Heart right ventricle (tissue), 16 donors: ENCODE measurements at places on chromosomes 7 and 10. TPM values are rescaled to one million over a fixed set of nuclear protein-coding genes. Genes with fewer than 3 reads are reported as not detected.

GRCh38 chr7:150374472-150374871 lies 4.7 kb upstream of the ZNF775 start:
- H3K27ac ChIP-seq, result no peak overlapping the region
- H3K36me3 ChIP-seq, result peaks cover 47% of the 10 kb centered on the region
- no peak overlapping the region for H3K4me3 ChIP-seq
- no peak for DNase-seq

The CFAP58 gene
- polyA plus RNA-seq, result 3.6 TPM

The NEUROD6 gene
- not detected for polyA plus RNA-seq

DNA sequence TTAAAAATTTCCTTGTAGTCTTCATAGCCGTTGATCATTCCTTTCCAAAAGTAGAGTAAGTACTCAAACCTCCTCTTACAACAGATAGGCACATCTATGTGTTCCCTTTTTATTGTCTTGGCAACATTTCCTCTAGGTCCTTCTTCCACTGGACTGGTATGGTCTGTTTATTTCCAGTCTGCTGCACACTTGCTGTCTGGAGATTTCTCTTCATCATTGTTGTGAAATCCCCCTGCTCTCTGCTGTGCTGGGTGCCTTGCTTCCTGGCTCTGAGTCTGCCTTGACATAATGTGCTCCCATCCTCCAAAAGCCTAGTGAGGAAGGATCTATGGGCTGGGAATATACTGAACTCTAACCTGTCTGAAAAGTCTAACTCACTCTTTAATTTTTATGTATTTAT lies 545.3 kb upstream of the VSTM2A start:
- no peak for DNase-seq
- H3K4me3 ChIP-seq, result no peak overlapping the region
- no peaks in the 10 kb centered on the region for H3K4me1 ChIP-seq
- no peaks in the 10 kb centered on the region for H3K36me3 ChIP-seq
- no peak overlapping the region for H3K27ac ChIP-seq

DNA sequence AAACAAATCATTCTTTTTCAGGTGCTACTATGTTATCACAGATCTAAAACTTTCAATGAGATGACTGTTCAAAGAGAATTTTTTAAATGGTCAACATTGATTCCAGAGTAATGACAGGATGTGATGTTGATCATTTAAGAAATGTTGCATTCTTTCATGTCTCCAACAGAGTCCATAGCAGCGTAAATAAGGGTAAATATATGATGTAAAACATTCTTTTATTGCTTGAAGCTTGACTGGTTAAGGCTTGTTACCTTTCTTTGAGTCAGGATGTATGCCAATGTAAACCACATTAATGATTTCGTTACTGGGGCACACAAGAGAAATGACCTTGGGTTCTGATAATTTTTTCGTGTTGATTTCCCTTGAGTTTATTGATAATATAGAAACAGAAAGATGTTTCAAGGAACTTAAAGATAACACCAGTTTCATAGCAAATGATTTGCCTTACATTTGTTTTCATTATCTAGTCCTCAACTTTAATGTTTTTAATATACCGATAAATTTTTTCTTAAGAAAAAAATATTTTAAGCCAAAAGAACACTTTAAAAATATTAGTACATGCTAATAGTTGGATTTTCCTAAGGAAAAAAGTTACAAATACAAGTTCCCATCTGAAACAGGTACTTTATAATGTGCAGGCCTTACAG lies 3.5 kb downstream of the STK17A start:
- H3K27ac ChIP-seq, result peak overlapping the region; percentile 3
- H3K27me3 ChIP-seq, result no peaks in the 10 kb centered on the region
- DNase-seq, result no peak

DNA sequence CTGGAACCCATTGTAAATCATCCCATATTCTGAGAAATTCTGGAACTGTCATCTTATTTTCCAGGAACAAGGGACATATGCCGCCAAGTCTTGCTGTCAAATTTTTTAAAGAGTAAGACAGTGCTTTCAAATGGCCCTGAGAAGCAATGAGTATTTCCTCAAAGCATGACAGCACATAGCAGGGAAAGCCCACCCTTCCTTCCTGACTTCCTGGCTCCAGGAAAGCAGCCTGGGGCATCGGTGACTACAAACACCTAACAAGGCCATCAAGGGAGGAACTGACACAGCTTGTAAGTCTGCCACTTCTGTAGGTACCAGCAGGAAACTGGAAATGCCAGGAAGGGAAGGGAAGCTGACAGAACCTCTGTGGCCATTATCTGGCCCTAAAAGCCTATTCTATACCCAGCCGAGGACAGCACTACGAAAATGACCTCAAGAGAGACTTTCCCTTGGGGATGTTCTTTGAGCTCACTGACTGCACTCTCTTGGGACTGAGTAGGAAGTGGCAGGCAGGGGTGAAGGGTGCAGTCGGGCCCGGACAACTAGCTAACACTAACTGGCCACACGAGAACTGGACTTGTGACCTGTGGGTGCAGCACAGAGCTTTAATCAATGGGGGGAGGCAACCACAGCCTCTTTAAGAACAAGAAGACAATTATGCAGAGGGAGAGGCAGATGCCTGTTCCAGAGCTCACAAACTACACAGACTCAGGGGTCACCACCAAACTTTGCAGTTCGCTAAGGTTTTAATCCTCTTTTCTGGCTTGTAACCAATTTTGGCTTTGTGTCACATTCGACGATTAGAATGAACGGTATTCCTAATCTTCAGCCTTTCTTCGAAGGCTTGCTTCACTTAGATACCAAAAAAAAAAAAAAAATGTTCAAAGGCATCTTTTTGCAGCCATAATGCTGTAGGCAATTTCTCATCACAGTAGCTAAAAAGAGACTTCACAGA lies 52.0 kb downstream of the GRB10 start:
- no peak for DNase-seq
- H3K4me1 ChIP-seq, result peaks cover 87% of the 10 kb centered on the region
- no peak overlapping the region for H3K4me3 ChIP-seq
- H3K27me3 ChIP-seq, result no peaks in the 10 kb centered on the region
- H3K36me3 ChIP-seq, result no peaks in the 10 kb centered on the region

DNA sequence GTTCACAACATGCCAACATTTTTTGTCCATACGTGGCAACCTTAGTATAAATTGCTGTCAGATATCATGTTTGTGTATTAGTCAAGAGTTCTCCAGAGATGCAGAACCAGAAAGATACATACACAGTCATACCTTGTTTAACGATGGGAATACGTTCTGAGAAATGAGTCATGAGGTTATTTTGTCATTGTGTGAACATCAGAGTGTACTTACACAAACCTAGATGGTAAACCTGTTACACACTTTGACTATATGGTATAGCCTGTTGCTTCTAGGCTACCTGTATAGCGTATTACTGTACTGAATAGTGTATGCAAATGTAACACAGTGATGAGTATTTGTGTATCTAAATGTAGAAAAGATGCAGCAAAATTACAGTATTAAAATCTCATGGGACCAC lies 22.3 kb downstream of the ZNF518A start:
- no peak for DNase-seq
- H3K27ac ChIP-seq, result no peak overlapping the region
- H3K4me1 ChIP-seq, result no peaks in the 10 kb centered on the region

The PILRB gene
- 14.5 TPM for polyA plus RNA-seq

GRCh38 chr7:29622335-29623265 lies 59.0 kb downstream of the PRR15 start:
- no peak overlapping the region for H3K27ac ChIP-seq
- no peak for DNase-seq
- H3K4me3 ChIP-seq, result no peak overlapping the region
- peaks cover 10% of the 10 kb centered on the region for H3K27me3 ChIP-seq
- H3K36me3 ChIP-seq, result no peaks in the 10 kb centered on the region

GRCh38 chr7:1297017-1297960 lies 64.6 kb downstream of the UNCX start:
- no peak overlapping the region for H3K4me3 ChIP-seq
- DNase-seq, result no peak
- H3K27me3 ChIP-seq, result peaks cover 87% of the 10 kb centered on the region
- no peak overlapping the region for H3K27ac ChIP-seq
- no peaks in the 10 kb centered on the region for H3K4me1 ChIP-seq

The AGR2 gene
- polyA plus RNA-seq, result not detected

DNA sequence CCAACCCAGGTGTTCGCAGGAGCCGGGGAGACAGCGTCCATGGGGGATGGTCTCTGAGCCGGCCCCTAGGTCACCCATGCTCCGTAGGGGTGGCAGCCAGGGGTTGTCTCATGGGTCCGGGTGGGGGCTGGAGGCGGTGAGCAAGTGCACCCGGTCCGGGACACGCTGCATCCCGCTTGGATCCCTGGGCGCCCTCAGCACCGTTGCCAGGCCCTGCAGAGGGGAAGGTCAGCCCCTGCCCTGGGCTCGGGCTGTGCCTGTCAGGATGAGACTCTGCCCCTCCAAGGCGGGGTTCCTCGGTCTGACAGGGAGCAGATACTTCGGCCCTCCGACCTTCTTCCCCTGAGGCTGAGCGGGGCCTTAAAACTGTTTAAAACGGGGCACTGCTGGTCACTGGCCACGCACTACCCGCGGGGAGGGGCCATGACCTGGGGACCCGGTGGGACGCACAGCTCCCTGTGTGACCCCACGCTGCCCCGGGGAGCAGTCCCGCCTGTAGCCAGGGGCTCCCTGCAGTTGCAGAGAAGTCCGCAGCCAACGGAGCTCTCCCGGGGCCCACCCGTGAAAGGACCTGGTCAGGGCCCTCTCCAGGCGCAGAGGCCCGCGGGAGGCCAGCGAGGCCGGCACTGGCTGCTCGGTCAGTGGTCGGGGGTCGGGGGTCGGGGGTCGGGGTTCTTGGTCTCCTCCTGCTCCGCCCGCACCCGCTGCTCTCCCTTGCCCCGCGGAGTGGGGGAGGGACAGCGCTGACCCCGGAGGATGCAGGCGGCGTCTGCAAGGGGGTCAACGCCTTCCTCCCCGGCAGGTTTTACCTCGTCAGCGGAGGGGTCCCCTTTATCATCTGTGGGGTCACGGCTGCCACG lies 33.4 kb upstream of the KNDC1 start:
- no peak for DNase-seq
- no peak overlapping the region for H3K27ac ChIP-seq
- H3K4me3 ChIP-seq, result no peak overlapping the region
- peaks cover 44% of the 10 kb centered on the region for H3K27me3 ChIP-seq
- peaks cover 6% of the 10 kb centered on the region for H3K4me1 ChIP-seq
- no peaks in the 10 kb centered on the region for H3K36me3 ChIP-seq

- no peak overlapping the region for H3K27ac ChIP-seq
- no peak overlapping the region for H3K4me3 ChIP-seq
- H3K27me3 ChIP-seq, result no peaks in the 10 kb centered on the region
- H3K4me1 ChIP-seq, result no peaks in the 10 kb centered on the region
- no peaks in the 10 kb centered on the region for H3K36me3 ChIP-seq
Observed at GRCh38 chr7:6071406-6071805, 40.2 kb downstream of the ANKRD61 start.

The CFAP43 gene
- 0.06 TPM for polyA plus RNA-seq

DNA sequence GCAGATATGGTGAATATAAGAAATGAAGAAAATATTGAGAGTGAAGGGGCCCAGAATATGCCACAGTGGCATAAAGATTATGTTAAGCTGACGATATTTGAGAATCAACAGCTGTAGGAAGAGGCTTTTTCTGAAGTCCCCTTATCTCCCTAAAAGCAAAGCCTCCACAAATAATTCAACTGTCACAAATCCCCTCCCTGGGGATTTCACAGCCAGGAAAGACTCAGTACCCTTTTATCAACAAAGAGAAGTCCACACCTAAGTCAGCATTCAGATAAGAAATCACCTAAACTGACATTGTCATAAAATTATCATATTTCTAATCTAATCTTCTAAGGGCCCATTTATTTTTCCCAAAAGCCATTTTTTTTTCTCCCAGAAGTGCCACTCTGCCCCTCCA lies 284.9 kb upstream of the VWC2 start:
- DNase-seq, result no peak
- no peak overlapping the region for H3K4me3 ChIP-seq
- no peak overlapping the region for H3K27ac ChIP-seq
- no peaks in the 10 kb centered on the region for H3K27me3 ChIP-seq
- H3K4me1 ChIP-seq, result no peaks in the 10 kb centered on the region
- H3K36me3 ChIP-seq, result no peaks in the 10 kb centered on the region

The ENTPD7 gene
- polyA plus RNA-seq, result 0.22 TPM

The LRRN3 gene
- 5.3 TPM for polyA plus RNA-seq

DNA sequence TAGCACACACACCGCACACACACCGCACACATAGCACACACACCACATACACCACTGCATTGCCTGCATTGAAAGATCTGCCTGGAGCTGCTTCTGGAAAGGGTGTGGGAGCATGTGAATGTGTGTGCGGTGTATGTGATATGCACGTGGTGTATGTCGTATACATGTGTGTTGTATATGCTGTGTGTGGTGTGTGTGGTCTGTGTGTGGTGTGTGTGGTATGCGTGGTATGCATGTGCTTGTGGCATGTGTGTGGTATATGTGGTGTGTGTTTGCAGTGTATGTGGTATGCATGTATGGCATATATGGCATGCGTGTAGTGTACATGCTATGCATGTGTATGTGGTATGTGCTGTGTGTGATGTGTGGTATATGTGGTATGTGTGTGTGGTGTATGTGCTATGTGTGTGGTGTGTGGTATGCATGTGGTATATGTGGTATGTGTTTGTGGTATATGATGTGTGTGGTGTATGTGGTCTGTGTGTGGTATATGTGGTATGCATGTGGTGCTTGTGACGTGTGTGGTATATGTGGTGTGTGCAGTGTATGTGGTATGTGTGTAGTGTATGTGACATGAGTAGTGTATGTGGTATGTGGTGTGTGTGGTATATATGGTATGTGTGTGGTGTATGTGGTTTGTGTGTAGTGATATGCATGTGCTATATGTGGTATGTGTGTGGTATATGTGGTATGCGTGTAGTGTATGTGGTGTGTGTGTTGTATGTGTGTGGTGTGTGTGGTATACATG lies 176.2 kb downstream of the WDR37 start:
- no peak overlapping the region for H3K27ac ChIP-seq
- no peaks in the 10 kb centered on the region for H3K4me1 ChIP-seq
- no peaks in the 10 kb centered on the region for H3K36me3 ChIP-seq
- DNase-seq, result no peak

The CPXM2 gene
- polyA plus RNA-seq, result 2.0 TPM

The CYP3A4 gene
- not detected for polyA plus RNA-seq

DNA sequence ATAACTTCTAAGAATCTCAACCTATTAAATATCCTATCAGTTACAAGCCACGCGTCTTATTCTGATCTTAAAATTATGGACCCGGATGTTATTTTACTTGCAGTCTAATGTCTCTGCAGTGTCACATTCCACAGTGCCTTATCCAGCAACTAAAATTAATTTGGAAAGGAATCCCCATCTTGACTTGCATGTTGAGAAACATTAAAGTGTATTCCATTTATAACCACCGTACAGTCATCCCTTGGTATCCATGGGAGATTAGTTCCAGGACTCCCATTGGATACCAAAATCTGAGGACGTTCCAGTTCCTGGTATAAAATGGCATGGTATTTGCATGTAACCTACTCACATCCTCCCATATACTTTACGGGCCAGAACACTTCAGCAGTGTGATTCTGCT lies 194.7 kb downstream of the ARHGAP21 start:
- no peaks in the 10 kb centered on the region for H3K27me3 ChIP-seq
- peaks cover 17% of the 10 kb centered on the region for H3K36me3 ChIP-seq
- no peaks in the 10 kb centered on the region for H3K4me1 ChIP-seq
- H3K4me3 ChIP-seq, result no peak overlapping the region

The CHAT gene
- polyA plus RNA-seq, result not detected

- H3K4me1 ChIP-seq, result no peaks in the 10 kb centered on the region
- no peaks in the 10 kb centered on the region for H3K36me3 ChIP-seq
- no peak for DNase-seq
- H3K27ac ChIP-seq, result no peak overlapping the region
- H3K27me3 ChIP-seq, result no peaks in the 10 kb centered on the region
- H3K4me3 ChIP-seq, result no peak overlapping the region
Observed at GRCh38 chr7:15439853-15440252, 122.0 kb downstream of the AGMO start.

The CDK1 gene
- 0.74 TPM for polyA plus RNA-seq

- no peak for DNase-seq
- H3K4me3 ChIP-seq, result no peak overlapping the region
- H3K4me1 ChIP-seq, result no peaks in the 10 kb centered on the region
- no peak overlapping the region for H3K27ac ChIP-seq
- H3K36me3 ChIP-seq, result no peaks in the 10 kb centered on the region
Observed at GRCh38 chr7:7932553-7932952, 36.0 kb upstream of the GLCCI1 start.
